ENCODE measurements at places on chromosomes 4 and X.

- DNase-seq = no peak
Measured at GRCh38 chr4:139833151-139833910, 167.7 kb downstream of the MGST2 start.

DNA sequence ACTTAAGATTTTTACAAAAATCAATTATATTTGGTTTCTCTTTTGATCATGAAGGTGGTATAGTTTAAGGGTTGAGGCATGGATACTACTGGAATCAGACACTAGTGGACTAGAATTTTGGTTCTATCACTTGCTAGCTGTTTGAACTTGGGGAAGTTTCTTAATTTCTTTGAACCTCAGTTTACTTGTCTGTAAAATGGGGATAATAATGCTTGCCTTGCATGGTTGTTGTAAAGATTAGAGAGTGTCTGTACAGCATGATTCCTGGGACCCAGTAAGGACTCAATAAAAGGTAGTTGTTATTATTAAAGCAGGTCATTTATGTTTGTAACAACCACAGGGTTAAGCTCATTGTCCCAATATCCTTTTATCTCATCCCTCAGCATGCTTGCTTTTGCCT is 36.0 kb downstream of the TMEM164 start:
- no peak for DNase-seq

DNA sequence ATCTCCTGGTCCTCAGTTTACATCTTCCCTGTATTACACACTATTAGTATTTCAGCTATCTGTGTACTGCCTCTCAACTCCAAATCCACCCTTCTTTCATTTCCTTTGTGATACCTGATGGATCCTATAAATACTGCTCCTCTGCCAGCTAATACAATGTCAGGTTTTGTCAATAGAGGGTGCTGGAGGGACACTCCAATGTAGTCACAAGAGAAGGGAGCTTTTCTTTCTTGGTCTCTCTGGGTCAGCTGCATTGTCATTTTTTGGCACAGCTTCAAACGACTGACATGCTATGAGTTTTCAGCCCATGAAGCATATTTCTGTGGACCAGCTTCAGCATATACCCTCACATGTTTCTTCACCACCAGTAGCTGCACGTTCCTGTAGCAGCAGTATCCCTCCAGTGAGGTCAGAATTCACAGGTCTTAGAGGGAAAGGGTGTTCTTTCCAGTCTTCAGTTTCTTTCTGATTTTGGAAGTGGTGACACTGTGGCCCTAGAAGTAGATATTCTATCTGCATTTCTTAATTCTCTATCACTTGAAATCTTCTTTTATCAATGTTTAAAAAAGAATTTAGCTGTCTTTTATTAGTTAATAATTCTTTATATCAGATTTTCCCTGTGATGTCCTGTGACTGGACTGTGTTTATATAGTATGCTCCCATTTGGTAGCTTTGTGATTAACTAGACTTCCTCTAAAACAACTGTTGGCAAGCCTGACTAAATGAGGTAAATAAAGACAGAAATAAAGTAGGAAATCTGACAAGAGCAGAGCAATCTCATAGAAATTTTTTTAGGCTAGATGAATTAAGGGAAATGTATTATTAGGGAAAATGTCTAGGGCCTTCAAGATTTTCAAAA is 60.6 kb downstream of the GABRA2 start:
- DNase-seq = no peak

- no peak for DNase-seq
Measured at GRCh38 chr4:3612281-3612680, 80.1 kb upstream of the LRPAP1 start.

DNA sequence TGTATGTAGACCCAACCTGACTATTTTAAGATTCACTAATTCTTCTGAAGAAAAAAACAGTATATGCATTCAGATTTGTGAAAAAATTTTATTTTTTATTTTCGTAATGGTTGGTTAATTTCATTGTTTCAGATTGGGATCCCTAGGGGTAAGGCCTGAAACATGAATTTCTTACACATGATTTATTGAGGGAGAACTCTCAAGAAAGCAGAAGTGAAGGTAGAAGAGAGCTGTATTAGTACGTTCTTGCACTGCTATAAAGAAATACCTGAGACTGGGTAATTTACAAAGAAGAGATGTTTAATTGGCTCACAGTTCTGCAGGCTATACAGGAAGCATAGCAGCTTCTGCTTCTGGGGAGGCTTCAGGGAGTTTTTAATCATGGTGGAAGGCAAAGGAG is 611.9 kb upstream of the TECRL start:
- no peak for DNase-seq

GRCh38 chr4:101258883-101259282 is 88.4 kb downstream of the PPP3CA start:
- no peak for DNase-seq

GRCh38 chrX:148161701-148162100 is 180.6 kb downstream of the FMR1NB start:
- no peak for DNase-seq

- DNase-seq = no peak
Measured at GRCh38 chr4:170198747-170199146, 109.0 kb upstream of the AADAT start.

DNA sequence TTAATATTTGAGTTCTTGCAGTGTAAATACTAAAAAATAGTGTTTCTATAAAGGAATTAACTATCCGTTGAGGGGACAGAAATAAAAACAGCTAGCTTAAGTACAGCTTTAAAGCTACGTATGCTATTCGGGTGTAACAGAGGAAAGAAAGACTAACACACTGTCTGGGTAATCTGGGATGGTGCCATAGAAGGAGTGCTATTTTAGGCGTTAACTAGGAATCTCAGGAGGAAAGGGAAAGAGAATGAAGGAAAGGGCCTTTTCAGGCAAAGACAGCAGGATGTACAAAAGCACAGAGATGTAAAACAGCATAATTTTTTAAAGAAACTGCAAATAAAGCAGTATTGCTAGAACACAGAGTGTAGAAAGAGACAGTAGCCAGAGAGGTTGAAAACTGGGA is 161.8 kb downstream of the RAP1GDS1 start:
- no peak for DNase-seq

GRCh38 chr4:139736661-139737060 is 71.0 kb downstream of the MGST2 start:
- DNase-seq = no peak

DNA sequence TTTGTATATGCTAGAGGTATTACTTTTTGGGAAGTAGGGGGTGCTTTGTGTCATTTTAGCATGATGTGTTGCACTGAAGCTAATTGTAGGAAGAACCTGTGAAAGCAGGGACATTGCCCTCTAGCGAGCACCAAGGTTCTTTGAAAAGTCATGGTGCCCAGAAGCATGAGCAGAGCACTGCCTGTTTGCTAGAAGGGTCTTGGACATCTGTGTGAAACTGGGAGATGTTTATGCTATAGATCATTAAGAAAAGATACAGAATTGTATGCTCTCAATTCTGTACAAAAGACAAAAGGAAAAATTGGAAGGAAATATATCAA is 14.7 kb downstream of the GRPR start:
- DNase-seq = no peak

GRCh38 chrX:45761920-45762319 is 561.2 kb upstream of the DIPK2B start:
- no peak for DNase-seq

- no peak for DNase-seq
Measured at GRCh38 chrX:53544936-53545335, 110.8 kb upstream of the HSD17B10 start.

DNA sequence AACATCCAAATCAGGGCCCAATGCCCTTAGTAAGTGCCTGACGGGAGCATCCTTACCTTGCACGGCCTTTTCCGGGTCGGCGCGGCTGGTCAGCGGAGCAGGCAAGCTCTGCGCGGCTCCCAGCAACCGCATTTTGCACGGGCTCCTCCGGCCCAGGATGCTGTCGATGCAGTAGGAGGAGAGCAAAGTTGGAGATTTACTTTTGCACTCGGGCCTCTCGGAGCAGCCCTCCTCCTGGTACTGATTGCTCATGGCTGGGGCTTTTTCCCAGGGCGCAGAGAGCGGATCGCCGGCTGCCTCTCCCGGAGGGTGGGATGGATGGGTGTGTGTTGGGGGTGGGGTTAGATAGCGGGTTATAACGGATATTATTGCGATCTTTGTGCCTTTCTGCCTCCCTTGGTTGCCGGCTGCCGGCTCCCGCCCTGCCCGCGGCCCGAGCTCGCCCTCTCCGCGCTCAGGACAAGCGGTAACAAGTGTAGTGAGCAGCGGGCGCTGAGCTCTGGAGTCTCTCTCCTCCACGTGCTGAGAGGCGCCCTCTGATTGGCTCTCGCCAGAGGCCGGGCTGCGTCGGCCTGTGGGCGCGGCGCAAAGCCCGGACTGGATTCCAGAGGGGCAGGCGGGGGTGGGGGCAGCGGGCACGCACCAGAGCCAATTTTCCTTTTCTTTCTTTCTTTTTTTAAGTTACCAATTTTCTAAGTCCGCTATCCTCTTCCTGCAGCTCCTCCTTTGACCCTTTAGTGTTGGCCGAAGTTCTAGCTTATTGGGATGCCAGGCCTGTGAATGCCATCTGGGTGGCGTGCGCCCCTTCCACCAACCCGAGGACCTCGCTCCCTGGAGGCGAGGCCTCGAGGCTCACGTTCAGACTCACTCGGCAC is at the start of gene ARX:
TSS of gene ARX (minus strand) at position 480 of the 875 bp plus-strand sequence. CDS start at position 252, 228 bp downstream.
- DNase-seq = peak; percentile 6

- DNase-seq = no peak
Measured at GRCh38 chr4:177108708-177109107, 201.0 kb upstream of the NEIL3 start.

DNA sequence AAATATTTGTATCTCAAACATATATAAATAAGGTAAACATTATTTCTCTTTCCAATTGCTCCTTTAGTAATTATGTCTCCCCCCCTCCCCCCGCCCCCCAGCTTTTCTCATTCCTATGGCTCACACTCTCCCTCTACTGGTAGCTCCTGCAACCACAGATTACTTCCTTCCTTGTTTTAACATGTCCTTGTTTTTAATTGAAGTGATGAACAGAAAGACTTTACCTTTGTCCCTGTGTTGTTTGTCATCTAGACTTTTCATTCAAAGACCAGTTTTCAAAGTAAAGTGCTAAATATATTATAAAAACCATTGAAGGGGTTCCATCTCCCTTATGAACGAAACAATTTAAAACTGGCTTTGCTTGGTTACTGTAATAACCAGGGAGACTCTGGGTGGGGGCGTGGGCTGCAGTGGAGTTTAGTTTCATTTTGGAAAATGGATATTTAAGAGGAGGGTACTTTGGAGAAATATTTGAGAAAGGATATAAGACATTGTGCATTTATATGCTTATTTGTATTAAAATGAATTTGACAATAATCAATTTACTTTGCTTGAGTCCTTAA is 352.9 kb downstream of the RAPGEF2 start:
- no peak for DNase-seq

DNA sequence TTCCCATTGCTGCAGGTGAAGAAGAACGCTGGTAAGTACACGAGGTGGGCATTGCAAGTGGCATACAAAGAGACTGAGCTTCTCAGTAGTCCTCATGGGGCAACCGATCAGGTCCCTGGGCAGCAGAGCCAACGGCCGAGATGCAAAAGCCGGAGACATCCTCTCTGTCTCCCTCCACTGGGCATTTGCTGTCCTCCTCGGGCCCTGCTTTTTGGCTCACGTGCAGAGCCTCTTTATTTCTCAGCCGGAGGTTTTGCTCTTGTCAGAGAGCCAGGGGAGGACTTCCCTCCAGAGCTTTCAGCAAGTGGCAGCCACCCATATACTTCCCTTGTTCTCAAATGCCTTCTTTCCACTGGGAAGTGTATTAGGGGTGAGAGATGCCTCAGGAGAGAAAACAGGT is 18.0 kb downstream of the STARD8 start:
- no peak for DNase-seq

DNA sequence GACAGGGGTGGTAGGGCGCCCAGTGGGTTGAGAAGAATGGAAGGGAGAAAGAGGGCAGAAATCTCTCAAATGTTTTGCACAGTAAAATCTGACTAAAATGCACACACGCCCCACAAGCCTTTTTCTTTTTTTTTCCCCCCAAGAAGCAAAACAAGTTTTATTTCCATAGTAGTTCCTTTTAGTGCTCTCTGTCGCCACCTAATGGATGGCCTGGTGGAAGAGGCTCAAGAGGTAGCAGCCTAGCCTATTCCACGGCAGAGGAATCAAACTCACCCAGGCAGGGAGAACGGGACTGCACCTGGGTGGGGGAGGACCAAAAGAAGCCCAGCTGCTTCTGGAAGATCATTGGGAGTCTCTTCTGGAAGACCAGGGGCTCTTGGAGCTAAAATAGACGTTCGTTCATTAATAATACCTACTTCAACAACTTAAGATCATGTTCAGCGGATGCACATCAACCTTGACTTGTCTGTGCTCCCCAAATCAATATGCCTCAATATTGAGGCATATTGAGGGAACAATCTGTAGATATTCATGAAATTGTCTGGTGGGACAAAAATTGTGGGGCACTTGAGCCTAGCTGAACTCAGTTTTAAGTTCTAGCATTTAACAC is 31.6 kb upstream of the IRAK1 start:
- peak; percentile 52 for DNase-seq

- no peak for DNase-seq
Measured at GRCh38 chr4:148204892-148205291, 237.3 kb downstream of the NR3C2 start.

DNA sequence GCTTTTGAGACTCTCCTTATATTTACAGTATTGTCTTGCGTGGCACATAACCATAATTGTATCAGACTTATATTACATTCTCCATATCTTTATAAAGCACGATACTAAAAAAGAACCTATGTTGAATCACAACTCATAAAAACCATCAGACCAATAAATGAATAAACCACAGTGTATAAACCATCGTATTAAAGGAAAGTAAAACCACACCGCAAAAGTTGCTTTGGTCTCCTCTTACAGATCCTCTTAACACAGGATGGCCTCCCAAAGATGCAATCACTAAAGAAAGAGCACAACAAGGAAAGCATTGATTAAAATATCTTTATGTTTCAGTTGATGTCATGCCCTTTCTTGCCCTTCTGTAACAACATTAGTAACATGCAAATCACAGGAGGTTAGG is 437.9 kb downstream of the AFF2 start:
- no peak for DNase-seq

DNA sequence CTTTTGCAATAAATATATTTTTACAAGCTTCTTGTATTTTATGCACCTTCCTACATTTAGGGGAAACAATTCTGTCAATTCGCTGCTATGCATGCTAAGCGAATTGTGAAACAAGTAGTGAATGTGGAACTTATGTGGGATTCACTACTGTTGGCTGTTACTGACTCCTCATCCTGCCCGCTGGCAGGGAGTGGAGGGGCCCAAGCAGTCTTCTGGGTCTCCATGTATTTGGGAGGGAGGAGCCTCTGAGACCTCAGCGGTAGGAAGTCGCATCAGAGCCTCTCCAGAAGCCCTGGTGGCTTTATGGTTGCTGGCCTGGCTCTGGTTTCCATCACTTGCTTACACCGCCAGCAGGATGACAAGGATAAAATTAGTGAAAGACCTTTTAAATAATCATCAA is 3.7 kb upstream of the SETD7 start:
- peak; percentile 24 for DNase-seq

GRCh38 chrX:2410279-2411020 is 90.3 kb downstream of the DHRSX start:
- no peak for DNase-seq

Data from CD4-positive, alpha-beta T cell treated with Interferon gamma for 1 hour (primary cell).